ENCODE measurements at places on chromosomes 1 and 21. TPM values are rescaled to one million over a fixed set of nuclear protein-coding genes. Genes with fewer than 3 reads are reported as not detected.

Gene TMEM269
- 0.42 TPM for total RNA-seq

Gene AK4
- total RNA-seq, result 0.40 TPM

Gene SELP
- 0.31 TPM for total RNA-seq

Gene ERG
- total RNA-seq, result not detected

Gene LPGAT1
- 11.7 TPM for total RNA-seq

Gene CFH
- total RNA-seq, result 0.22 TPM

Gene BGLAP
- 4.9 TPM for total RNA-seq

Gene GSTM1
- total RNA-seq, result 45.9 TPM

Gene CHD1L
- 35.1 TPM for total RNA-seq

Gene MCOLN2
- 12.4 TPM for total RNA-seq

Gene CHODL
- total RNA-seq, result not detected

Gene TGFBR3
- total RNA-seq, result 36.3 TPM

Gene MOV10
- 85.5 TPM for total RNA-seq

Gene OR2T6
- total RNA-seq, result not detected

Gene CLSTN1
- total RNA-seq, result 68.6 TPM

Gene SYTL1
- total RNA-seq, result 172 TPM

Gene CHI3L1
- total RNA-seq, result 1.3 TPM

Gene NBL1
- total RNA-seq, result 36.1 TPM

Gene PPM1J
- not detected for total RNA-seq
